ENCODE measurements at places on chromosomes 12 and 14. TPM values are rescaled to one million over a fixed set of nuclear protein-coding genes. Genes with fewer than 3 reads are reported as not detected.

SOAT2 gene
- total RNA-seq = 0.16 TPM

ALDH1L2 gene
- total RNA-seq = 21.1 TPM

TOX4 gene
- total RNA-seq = 20.2 TPM

SERPINA4 gene
- not detected for total RNA-seq

PIWIL1 gene
- not detected for total RNA-seq
